ENCODE measurements at places on chromosomes 5 and 9. TPM values are rescaled to one million over a fixed set of nuclear protein-coding genes. Genes with fewer than 3 reads are reported as not detected.

EIF4E1B gene
- not detected for total RNA-seq

DNA sequence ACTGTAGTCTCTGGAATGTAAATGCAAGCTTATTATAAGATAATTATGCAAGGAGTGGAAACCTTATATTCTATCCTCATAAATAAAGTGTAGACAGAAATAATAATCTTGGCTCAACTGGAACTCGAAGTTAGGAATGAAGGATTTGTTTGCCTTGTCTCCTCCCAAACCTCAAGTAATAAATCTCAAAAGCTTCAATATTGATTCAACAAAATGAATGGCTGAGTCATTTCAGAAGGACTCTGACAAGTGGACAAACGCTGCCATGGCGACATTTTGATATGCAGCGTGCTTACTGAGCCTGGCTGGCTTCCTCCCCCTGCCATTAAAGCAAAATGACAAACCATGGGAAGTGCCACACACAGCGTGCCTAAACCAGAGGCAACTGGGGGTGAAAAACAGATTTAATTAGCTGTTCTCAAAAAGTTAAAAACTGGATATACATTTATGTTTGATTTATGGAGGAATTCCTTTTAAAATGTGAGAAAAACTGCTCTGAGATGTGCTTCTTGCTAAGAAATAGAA lies 10.5 kb upstream of the ADGRV1 start:
- DNase-seq, result no peak

GRCh38 chr9:113800276-113800675 lies 75.8 kb upstream of the ZNF618 start:
- DNase-seq, result no peak

- no peak for DNase-seq
Observed at GRCh38 chr5:1318659-1319251, 23.9 kb upstream of the TERT start.

GRCh38 chr5:2921651-2922050 lies 170.2 kb upstream of the IRX2 start:
- no peak for DNase-seq

- no peak for DNase-seq
Observed at GRCh38 chr9:27791311-27791710, 218.0 kb upstream of the C9orf72 start.

DNA sequence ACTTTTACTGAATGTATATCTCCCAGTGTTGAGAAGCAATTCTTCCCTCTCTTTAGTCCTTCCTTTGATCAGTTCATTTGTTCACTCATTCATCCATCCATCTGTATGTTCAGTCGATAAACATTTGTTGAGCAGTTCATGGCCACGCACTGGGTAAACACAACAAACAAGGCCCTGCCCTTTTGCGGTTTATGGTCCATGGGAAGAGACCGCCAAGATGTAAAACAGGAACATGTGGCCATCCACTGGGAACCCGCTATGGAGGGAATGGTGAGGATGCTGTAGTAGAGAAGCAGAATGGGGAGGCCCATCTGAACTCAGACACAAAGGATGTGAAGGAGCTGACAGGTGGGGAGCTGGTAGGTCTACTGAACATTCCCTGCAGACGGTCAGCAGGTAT lies 102.7 kb upstream of the SPRY4 start:
- no peak for DNase-seq

DNA sequence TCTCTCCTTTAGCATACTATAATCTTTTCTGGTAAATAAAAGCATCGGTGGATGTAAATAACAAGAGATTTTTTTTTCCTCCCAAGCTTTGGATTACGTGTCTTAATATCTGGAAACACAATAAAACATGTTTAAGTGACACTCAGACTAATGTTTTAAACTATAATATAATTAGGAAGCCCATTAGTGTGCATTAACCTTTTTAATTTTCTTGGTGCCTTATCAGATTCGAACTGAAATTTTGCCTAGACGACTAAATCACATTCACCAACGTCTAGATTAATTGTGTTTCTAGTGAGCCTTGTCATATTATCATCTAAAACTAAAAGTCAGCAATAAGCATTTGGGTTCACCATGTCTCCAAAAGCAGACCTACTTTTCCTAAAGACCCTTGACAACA lies 110.2 kb downstream of the CDH6 start:
- DNase-seq, result no peak

KCNV2 gene
- total RNA-seq, result not detected

GABRA6 gene
- not detected for total RNA-seq

GRCh38 chr5:135393229-135393628 lies 5.8 kb downstream of the MACROH2A1 start:
- no peak for DNase-seq

ACOT12 gene
- total RNA-seq, result not detected

DNA sequence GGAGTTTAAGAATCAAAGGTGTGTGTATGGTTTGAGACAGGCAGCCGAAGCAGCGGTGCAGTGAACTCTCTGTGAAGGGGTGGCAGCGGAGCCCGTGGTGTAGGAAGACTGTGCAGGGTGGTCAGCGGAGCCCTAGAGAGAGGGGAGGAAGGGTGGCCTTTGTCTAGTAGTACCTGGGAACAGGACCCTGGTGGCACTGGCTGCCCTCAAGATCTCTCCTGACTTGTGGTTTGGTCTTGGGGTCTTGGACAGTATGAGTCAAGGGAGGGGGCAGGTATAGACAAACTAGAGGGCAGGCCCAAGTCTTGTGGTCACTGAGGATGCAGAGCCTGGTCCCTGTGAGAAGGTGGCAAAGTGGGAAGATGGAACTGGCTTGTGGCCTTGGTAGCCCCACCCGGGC lies 7.1 kb upstream of the NKX2-5 start:
- no peak for DNase-seq

DNA sequence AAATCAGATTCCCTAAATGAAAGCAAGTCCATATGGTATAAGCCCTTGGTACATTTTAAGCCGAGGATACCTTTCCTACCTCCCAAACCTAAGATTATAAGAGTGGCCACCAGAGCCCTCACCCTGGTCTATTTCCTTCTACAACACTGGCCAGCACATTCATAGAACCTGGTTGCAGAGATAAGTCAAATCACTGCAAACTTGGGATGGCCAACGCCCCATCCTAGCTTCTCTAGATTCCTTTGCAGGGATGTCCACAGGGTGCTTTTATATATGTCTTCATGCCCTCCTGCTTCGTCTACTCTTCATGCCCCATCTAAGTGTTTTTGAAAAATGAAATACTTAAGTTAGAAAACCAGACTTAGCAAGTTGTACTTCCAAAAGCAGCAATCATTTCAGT lies 41.8 kb downstream of the SH3RF2 start:
- DNase-seq, result no peak

ACSL6 gene
- 1.6 TPM for total RNA-seq

DNA sequence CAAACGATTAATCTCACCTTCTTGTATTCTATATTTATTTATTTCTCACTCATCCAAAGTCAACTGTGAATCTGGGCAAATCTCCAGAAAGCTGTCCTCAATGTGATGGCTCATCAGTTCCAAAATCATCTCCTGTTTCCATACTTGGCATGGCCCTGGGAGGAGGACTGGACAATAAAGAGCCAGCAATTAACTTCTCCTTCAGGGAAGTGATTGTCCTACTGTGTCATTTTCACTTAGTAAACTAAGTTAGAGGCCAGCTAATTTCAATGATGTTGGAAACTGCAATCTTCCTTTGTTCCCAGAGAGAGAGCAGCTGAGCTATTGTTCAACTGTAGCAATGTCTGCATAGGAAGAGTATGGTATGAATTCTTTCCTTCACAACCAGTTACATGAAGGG lies 17.5 kb downstream of the CDH12 start:
- no peak for DNase-seq

GRCh38 chr5:124439609-124440008 lies 306.8 kb downstream of the ZNF608 start:
- no peak for DNase-seq

GRCh38 chr9:89177012-89177943 lies 1.3 kb downstream of the SHC3 start:
- DNase-seq, result no peak

- no peak for DNase-seq
Observed at GRCh38 chr5:1975898-1976765, 93.4 kb upstream of the IRX4 start.

DNA sequence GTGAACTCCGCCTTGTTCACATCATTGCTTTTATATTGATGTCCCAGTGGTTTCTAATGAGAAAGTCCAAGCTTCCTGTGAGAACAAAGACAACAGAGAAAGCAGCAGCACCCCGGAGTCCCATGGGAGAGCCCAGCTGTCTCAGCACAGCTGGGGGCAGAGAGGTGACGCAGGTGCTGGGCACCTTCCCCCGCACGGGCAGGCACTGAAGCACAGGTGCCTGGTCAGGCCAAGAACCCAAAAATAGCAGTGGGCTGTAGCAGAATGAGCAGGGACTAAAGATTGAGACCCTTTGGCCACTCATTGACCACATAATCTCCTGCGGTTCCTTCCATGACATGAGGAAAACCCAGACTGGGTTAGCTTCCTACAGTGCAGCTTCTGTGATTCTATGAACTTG lies 18.8 kb downstream of the SRD5A1 start:
- no peak for DNase-seq

DNA sequence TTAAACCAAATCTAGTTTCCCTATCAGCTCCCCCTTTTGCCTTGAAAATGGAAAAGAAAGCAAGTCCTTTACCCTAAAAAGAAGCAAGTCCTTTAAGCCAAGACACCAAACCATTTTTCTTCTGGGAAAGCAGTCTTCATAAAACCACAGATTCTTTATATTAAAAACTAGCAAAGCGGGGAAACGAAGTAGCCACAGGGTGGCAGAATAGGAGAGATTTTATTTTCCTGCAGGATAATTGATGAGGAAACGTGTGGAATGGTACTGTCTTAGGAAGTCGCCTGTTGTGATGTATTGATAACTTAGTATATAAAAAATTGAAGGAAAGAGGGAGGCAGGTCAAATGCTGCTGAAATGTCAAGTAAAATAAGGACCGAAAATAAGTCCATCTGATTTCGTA lies 41.1 kb downstream of the ZNF883 start:
- DNase-seq, result no peak

DNA sequence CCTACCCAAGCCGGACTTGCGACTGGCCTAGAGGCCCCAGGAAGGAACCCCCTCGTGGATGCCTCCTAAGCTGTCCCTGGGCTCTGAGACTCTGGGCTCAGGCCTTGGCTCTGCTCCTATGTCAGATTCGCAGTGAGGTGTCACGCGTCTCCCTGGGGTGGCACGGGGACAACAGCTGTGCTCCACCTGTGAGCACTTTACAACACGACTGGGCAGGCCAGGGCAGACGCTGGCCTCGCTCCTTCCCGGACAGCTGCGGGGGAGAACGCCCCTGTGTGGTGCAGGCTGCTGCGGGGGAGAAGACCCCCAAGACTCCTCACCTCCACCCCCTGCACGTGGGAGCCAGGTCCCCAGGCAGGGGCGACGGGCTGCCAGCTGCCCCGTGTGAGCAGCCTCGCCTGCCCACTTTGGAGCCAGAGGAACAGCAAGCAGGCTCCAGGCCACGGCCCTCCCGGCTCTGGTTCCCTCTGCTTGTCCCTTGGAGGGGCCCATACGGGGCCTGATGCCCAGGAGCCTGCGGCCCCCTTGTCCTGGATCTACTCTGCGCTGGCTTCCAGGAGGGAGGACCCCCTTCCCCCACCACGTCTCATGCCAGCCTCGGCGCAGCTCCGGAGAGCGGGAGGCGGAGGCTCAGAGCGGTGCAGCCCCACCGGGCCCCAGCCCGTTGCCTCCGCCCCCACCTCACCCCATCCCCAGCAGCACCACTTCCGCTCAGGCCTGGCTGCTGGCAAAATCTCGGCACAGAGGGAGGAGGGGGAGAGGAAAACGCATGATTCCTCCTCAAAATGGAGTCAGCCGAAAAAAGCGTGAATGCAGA lies 36.0 kb downstream of the SARDH start:
- no peak for DNase-seq

All from right atrium auricular region (tissue), 2 donors.